ENCODE measurements at places on chromosomes 7 and 10.

- no peak for DNase-seq
These were observed 7.6 kb downstream of the SP8 start for GRCh38 chr7:20779041-20779440.

- DNase-seq = no peak
These were observed 686 bp downstream of the AASS start for GRCh38 chr7:122143376-122143750.

- DNase-seq = no peak
These were observed 347.5 kb downstream of the TFEC start for GRCh38 chr7:115683093-115683492.

DNA sequence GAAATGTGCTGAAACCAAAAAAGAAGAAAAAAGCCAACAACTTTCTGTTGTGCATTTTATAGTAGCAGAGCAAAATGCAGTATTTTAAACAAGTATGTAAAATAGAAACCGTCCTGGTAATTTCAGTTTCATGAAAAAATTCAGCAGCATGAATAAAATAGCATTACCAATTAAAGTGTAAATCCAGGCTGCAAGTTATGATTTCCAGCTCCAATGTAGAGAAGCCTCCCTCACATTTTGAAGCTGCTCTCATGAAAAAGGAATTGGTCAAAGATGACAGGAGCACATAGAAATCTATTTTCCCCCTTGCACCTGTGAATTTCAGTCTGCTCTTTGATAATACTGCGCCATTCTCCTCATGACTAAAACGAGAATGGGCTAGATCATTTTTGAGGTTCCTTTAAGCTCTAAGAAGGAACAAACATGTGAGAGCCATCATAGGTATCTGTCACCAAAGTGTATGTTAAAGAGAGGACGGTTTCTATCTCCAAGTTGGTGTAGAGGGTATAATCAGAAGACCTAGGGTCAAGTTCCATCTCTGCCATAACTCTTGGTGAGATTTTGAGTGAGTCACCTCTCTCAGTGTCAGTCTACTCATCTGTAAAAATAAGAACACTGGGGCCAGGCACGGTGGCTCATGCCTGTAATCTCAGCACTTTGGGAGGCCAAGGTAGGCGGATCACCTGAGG is 107.5 kb downstream of the MTPAP start:
- DNase-seq = no peak

DNA sequence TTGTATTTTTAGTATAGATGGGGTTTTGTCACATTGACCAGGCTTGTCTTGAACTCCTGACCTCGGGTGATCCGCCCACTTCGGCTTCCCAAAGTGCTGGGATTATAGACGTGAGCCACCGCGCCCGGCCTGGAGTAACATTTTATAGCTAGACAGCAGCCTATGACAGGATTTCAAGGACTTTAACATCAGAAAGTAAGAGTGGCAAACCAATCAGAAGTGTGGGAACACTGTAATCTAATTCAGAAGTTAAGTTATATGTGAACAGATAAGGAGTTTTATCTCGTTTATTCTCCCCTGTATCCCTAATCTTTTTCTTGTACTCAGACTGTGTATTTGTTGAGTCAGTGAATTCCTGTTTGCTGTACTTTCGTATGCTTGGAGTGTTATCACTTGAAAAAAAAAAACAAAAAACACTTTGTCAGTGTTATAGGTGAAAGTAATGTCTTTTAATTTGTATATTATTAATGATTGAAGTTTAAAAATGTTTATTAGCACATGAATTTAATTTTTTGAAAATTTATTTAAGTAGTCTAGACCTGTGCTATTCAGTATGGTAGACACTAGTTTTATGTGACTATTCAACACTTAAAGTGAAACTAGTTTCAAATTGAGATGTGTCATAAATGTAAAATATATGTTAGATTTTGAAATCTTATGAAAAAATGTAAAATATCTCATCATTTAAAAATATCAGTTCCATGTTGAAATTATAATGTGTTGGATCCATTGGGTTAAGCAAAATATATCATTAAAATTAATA is 38.6 kb downstream of the RSBN1L start:
- DNase-seq = no peak

- DNase-seq = no peak
These were observed 2.6 kb downstream of the CUX1 start for GRCh38 chr7:101819913-101820522.

GRCh38 chr7:131586259-131586658 is 29.8 kb upstream of the PODXL start:
- no peak for DNase-seq

DNA sequence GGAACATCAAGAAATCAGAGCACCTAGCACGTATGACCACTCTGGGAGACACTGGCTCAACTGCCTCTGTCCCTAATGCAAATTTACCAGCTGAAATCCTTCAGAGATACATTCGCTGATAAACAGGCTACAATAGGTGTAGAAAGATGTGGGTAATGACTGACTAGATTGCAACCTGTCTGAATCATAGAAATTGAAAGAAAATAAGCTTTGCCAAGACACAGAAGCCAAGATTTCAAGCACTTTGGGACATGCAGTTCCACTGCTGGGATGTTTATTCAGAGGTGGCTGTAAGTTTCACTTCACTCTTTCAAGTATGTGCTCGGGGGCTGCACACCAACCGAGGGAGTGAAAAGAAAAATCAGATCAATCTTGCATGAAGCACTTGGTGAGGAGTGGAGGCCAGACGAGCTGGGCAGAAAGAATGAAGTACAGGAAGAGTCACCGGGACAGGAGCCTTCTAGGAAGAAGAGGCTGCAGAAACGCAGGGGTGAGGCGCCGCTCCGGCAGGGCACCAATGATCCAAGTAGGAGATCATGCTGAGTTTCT is 276.7 kb downstream of the PARD3 start:
- DNase-seq = no peak

- DNase-seq = no peak
These were observed 106.6 kb downstream of the ACTR3B start for GRCh38 chr7:152866125-152866524.

DNA sequence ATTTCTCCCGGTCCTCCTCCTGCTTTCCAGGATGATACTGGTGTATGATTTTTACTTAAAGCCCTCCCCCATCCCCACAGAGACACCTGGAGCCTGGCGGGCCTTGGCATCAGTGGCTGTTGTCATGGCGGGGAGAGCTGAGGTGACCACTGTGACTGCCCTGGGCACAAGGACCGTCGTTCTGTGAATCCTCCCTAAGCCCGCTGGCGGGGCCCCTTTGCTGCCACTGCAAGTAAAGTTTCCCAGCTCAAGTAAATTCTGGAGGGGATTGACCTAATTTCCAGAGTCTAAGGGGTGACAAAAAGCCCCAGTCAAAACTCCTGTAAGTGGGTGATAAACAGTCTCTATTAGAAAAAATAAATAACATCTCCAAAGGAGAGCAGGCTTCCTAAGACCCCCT is 393.2 kb upstream of the PODXL start:
- no peak for DNase-seq

- no peak for DNase-seq
These were observed 17.1 kb downstream of the IQCE start for GRCh38 chr7:2575733-2576340.

DNA sequence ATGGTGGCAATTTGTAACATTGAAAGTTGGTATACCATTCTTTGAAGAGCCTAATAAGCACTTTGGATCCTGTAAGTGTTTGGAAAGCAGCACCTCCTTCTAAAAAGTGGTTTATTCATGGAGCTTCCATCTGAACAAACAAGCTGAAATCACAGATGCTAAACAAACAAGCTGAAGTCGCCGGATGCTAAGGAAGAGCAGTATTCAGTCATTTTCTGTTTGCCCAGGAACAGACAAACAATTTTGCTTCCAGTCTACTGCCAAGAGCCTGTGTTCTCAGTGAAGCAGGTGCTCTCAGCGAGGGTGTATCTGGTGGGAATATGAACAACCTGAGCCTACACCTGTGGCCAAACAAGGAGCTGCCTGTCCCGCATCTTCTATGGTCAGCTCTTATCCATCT is 6.3 kb downstream of the COL28A1 start:
- peak; percentile 32 for DNase-seq

GRCh38 chr10:43452356-43452914 is 15.5 kb downstream of the ZNF487 start:
- DNase-seq = no peak

- DNase-seq = peak; percentile 2
These were observed 290.8 kb downstream of the NXPH1 start for GRCh38 chr7:8724080-8724718.

DNA sequence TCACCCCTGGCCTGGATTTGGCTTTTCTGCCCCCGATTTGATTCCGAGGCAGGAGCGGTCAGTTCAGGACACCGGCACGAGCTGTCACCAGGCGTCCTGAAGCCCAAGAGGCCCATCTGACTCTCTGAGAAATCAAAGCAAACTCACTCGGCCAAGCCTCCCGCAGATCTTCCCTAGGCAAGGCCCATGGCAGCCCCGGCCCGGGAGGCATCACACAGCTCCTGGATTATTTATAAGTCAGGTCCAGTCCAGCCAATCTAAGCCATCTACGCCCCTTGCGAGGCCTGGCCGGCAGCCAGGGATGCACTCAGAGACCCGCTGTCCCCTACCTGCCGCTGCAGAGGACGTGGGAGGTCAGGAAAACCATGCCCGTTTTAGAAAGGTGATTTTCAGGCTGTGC is 87.3 kb upstream of the DIP2C start:
- DNase-seq = no peak

GRCh38 chr7:16070806-16071205 is 350.5 kb downstream of the CRPPA start:
- no peak for DNase-seq

DNA sequence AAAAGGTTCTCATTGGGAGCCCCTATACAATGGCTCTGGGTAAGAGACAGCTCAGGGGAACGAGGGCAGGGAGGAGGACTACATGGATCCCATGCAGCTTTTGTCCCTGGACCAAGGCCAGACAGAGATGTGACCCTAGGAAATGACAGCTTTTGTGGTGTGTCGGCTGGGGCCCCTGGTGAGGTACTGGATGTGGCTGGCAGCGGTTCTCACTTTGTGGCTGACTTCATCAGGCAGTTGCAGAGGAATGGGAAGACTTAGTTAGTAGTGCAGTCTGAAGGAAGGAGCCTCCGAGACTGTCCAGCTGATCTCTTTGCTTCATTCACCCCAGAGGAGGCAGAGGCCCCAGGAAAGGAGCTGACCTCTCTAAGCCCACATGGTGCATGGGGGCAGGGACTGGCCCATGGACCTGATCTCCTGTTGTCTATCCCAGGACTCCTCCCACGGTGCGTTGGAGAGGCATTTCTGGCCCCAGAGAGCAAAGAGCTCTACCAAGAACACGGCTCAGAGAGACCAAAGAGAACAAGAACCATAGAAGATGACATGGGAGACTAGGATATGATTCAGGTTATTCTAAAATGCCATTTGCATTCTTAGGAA is 202.9 kb downstream of the RPS24 start:
- DNase-seq = no peak

DNA sequence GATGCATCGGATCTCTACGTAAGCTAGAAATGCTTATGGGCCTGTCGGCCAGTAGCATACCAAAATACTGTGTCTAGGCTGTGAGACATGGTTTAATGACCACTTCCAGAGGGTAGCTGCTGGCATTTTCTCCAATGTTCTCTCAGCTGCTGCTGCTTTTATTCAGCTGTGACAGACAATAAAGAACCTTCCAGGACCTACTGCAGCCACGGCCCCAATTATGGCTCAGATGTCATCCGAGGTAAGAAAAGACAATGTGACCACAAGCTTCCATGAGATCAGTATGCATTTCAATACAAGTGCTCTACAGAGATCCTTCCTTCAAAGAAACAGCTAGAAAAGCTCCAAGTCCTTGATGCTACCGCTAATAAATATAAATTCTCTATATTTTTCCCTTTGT is 256.2 kb downstream of the SDHAF3 start:
- no peak for DNase-seq

GRCh38 chr7:157703534-157704195 is 366.9 kb downstream of the DNAJB6 start:
- DNase-seq = no peak

- DNase-seq = no peak
These were observed 817.6 kb downstream of the TNS3 start for GRCh38 chr7:46764100-46764936.

DNA sequence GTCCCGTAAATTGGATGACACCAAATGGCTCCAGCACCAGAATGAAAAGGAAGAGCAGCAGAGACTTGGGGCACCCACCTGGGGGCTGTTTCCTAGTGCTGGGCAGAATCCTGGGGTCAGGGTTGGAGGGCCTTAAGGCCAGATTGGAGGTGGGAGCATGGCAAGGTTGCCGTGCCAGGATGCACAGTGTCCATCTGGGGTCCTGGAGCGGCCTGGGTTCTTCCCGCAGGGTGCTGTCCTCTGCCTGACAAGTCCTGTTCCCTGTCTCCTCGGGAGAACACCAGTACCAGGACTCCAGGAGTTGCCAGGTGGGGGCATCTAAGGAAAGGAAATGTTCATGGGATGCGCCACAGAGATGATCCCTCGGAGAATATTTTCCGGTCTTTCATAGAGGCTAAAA is 42.8 kb downstream of the MGMT start:
- DNase-seq = no peak

DNA sequence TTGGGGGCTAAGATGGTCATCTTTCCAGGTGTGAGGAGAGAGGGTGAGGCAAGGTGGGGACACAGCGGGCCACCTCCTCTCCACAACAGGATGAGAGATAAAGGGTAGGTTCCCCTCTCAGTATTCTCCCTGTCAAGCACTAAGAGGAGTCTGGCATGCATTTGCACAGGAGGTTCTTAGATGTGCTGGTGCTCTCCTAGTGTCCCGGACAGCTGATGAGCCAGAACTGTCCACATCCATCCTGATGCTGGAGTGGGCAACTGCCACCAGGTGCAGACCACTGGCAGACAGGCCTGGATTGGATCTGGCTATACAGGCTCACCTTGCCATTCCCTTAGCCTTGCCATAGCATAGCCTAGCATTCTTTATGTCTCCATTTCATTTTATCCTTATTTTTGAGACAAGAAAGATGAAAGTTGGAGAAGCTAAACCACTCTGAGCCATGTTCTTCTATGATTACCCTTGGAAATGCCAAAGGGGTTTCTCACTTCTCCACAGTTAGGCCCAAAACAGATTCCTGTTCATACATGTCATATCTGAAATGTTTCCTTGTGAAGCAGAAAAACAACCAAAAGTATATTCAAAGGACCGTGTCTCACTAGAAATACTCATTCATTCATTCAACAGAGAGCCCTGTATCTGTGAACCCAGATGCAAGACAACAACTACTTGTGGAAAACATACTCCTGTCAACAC is 48.8 kb upstream of the ANTXRL start:
- no peak for DNase-seq

GRCh38 chr10:94299417-94299816 is 63.3 kb downstream of the NOC3L start:
- DNase-seq = peak; percentile 41

DNA sequence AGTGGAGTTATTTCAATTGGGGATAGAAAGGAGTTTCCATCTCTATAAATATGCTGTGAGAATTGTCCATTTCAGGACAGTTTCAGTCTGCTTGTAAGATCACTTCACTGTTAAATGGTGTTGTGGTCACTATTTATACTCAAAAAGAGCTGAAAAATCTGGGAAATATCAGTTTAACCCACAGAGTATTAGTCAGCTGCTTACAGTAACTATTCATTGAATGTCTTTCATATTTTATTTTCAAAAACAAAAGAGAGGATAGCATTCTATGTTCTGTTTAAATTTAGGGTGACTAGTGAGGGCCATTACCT is 85.4 kb upstream of the PLXDC2 start:
- DNase-seq = no peak

GRCh38 chr7:105030447-105030846 is 16.4 kb downstream of the KMT2E start:
- no peak for DNase-seq

- DNase-seq = no peak
These were observed 76.1 kb downstream of the PROSER2 start for GRCh38 chr10:11899067-11899876.

Measured in NCI-H187 (cell line).